ENCODE measurements at places on chromosomes 11 and 22.

DNA sequence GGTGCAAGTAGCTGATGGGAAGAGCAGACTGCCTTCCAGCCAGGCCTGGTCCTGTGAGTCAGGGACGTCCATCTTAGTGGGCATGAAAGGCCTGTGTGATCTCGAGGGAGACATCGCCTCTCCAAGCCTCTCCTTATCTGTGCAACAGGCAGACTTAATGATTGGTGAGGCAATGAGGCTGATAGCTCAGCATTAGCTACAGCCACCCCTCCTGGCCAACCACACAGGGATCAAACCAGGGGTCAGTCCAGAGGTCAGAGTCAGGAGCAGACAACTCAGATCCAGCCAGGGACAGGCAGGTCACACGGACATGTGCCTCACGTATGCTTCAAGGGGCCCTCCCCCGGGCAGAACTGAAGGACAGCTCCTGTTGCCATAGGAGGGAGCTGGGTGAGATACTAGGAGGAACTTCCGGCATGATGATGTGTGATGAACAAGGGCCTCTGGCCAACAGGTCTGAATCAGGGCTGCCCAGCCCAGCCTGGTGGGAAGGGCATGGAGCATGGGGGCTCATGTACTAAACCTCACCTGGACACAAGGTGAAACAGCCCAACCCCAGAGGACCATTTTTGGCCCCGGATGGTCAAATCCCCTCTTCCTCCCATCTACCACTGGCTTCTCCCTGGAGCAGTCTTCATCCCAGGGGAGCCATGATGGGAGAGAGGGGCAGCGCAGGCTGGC is 2.8 kb upstream of the APOC3 start:
- DNase-seq, result no peak

- DNase-seq, result no peak
These were observed 6.9 kb downstream of the MCAT start for GRCh38 chr22:43136255-43136654.

DNA sequence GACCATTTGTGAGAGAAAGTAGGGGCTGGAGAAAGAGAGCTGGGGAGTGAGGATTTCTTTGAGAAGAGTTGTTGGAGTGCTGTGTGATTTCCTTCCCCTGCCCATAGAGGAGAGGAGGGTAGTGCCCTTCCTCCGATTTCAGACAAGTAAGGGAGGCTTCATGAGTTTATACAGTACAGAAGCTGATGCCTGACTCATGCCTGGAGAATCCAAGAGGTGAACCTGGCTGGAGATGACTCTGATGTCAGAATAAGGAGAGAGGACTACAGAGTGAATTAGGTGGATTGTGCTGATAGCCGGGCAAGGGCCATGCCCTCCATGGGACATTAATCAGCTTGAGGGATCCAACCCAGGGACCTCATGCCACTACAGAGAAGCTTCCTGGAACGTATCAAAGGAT is 91.6 kb downstream of the FAR1 start:
- no peak for DNase-seq

DNA sequence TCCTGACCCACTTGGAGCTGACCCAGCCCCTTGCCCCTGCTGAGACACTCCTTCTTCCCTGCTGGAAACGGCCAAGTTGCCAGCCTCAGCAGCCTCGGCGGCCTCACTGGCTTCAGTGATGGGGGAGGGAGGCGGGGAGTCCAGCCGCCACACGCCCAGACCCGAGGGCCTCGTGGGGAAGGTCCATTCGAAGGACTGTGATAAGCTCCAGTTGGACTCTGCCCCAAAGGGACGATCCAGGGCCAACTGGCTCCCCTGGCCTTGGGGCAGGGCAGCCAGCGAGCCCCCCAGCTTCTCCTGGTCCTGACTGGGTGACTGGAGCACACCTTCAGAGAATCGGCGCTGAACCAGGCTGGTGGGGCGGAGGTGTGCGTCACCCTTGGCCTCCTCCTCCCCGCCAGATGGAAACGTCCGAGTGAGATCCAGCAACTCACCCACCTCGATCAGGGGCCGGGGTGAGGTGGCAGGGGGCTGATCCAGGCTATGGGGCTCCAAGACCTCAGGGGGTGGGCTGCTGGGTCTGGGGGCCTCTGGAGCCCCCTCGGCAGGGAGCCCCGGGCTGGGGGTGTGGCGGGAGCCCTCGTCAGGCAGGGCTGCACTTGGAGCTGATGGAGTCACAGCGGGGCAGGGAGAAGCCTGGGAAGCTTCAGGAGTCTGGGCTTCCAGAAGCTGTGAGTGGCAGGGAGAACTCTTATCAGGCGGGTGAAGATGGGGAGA is 11.5 kb downstream of the TNKS1BP1 start:
- DNase-seq, result no peak

DNA sequence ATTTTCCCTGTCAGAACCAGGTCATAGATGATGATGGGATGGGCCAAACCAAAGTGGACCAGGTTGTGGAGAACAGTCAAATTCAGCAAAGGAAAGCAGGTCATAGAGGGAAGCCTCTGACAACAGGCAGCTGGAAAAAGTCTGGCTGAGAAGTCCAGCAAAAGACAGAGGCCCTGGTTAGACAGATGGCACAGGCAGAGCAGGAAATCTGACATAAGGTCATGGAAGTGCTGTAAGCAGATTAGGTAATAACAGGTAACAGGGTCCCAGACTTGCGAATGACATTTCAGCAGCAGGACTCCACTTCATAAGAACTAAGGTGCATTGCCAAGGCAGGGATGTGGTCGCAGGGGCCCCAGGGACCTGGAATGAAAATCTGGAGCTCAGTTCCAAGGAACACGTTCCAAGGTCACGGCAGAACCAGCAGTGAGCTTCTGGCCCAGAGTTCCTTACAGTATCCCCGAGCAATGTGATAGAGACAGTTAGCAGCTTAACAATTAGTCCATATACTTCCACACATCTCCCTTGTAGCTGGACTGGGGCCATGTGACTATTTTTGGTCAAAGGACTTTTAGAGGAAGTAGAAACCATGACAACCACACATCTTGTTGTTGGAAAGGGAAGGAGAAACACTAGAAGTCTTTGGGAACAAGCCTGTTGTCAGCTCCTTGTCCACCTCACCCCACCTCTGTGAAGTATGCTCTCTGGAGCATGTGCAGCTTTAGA is 75.4 kb downstream of the ME3 start:
- peak; percentile 50 for DNase-seq

GRCh38 chr11:105230586-105230985 is 91.0 kb upstream of the CARD18 start:
- DNase-seq, result peak; percentile 18

DNA sequence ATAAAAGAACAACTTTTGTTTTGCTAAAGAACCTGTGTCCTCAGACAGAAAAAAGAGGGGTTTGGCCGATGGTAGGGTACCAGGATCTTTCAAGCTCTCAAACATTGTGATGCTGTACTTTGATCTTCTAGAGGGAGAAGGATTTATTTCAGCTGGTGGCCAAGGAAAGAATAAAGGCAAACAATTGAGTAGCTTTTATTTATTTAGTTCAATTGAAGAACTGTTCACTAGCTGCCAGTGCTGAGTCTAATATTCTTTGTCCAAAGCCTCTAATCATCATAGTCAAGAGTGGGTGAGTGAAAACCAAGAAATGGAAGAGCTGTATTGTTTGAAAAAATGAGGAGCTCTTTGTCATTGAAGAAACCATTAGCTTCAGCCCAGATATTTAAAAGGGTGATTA is 138.4 kb downstream of the FAT3 start:
- DNase-seq, result no peak

- DNase-seq, result no peak
These were observed 18.4 kb upstream of the CABP7 start for GRCh38 chr22:29701155-29701999.

DNA sequence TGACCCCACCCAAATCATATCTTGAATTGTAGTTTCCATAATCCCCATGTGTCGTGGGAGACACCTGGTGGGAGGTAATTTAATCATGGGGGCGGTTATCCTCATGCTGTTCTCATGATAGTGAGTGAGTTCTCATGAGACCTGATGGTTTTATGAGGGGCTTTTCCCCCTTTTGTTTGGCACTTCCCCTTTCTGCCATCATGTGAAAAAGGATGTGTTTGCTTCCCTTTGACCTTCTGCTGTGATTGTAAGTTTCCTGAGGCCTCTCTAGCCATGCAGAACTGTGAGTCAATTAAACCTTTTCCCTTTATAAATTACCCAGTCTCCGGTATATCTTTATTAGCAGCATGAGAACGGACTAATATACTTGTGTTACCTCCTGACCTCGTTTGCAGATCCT is 156.6 kb upstream of the MTNR1B start:
- DNase-seq, result no peak

DNA sequence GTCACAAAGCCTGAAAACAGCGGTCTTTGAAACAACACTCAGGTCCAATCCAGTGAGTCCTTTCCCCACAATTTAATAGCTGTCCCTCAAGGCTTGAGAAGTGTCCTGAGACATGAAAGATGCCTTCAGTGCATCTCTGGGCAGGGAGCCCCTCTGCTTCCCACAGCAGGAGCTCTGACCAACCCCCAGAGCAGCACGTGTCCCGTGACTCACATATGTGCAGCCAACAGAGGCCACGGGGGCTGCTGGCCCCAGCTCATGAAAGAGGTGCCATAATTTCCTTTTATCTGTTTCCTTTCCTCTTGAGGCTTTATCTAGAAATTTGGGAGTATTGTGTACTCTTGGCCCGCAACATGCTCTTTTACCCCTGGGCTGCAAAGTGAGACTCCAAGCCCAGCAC is 33.2 kb upstream of the LMO1 start:
- no peak for DNase-seq

DNA sequence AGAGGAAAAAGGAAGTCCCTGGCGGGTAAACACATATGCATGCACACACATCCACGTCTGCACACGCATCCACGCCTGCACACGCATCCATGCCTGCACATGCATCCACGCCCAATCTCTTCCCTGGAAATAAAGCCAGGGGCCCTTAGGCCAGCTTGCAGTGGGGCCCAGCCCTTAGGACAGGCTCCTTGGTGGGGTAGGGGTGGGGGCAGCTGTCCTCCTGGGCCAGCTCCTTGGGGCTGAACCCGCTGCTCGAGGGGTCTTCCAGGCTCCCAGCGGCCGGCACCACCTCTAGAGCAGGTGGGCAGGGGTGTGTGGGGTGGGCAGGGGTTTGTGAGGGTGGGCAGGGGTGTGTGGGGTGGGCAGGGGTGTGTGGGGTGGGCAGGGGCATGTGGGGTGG is 1.9 kb downstream of the C11orf21 start:
- no peak for DNase-seq

- no peak for DNase-seq
These were observed 8.2 kb downstream of the FJX1 start for GRCh38 chr11:35626501-35626900.

GRCh38 chr11:106684944-106685343 is 333.3 kb downstream of the GUCY1A2 start:
- no peak for DNase-seq

DNA sequence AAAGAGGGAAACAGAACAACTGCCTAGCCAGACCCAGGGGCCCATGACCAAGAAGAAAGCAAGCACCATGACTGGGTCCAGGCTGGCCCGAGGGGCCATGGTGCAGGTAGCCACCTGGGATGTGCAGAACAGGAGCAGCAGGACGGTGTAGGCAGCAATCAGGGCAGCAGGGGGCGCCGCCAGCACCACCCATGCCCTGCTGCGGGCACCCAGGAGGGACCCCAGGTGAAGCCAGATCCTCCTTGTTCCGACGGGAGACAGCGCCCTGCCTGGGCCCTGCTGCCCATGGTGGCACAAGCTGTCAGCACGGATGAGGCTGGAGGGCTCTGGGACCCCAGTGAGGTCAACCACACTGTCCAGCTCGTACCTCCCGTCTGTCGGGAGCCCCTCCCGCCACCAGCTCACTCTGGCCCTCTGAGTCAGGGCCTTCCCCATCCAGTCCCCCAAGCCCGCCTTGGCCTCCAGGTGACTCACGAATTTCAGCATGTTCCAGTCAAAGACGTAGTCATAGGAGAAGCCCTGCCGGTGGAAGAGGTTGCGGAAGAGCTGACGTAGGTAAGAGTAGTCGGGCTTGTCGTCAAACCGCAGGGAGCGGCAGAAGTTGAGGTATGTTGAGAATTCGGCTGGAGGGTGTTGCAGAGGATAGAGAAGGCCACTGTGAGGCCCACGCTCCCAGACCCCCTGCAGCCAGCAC is 18.8 kb downstream of the CSNK1E start:
- peak; percentile 27 for DNase-seq

GRCh38 chr11:22634897-22635629 is 9.4 kb upstream of the FANCF start:
- DNase-seq, result peak; percentile 4

GRCh38 chr11:113725913-113726312 is 19.8 kb upstream of the TMPRSS5 start:
- no peak for DNase-seq

DNA sequence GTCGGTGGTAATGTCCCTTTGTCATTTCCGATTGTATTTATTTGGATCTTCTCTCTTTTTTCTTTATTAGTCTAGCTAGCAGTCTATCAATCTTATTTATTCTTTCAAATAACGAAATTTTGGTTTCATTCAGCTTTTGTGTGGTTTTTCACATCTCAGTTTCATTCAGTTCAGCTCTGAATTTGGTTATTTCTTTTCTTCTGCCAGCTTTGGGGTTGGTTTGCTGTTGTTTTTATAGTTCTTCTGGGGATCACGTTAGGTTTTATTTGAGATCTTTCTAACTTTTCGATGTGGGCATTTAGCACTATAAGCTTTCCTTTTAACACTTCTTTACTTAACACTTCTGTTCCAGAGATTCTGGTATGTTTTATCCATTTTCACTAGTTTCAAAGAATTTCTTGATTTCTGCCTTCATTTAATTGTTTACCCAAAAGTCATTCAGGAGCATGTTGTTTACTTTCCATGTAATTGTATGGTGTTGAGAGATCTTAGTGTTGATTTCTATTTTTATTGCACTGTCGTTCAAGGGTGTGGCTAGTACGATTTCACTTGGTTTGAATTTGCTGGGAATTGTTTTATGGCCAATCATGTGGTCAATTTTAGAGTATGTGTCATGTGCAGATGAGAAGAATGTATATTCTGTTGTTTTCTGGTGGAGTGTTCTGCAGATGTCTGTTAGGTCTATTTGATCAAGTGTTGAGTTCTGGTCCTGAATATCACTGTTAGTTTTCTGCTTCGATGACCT is 7.7 kb upstream of the SCGB1D1 start:
- DNase-seq, result no peak

DNA sequence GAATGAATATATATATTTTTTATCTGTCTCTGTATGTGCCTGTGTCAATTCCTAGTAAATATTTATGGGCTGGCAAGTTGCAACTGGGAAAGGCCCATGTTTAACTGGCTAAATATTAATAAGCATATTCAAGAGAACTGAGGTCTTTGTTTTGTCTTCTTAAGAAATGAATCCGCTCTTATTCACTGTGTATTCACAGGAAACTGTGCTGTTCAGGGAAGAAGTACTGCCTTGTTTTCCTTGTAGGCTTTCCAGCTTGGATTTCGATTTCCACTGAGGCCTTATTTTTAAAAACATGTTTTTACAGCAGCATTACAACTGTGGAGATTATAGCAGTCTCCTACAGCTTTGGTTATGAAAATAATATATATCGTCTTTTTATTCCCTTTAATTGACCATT is 64.7 kb downstream of the LDLRAD3 start:
- DNase-seq, result peak; percentile 18

Data from RPMI7951 (cell line).